ENCODE measurements at places on chromosomes 6 and 20.
A peak's percentile ranks its signal among the peaks of the same experiment; 100 is the strongest.

GRCh38 chr20:58297394-58297793 is 12.1 kb upstream of the RAB22A start:
- DNase-seq, result no peak

DNA sequence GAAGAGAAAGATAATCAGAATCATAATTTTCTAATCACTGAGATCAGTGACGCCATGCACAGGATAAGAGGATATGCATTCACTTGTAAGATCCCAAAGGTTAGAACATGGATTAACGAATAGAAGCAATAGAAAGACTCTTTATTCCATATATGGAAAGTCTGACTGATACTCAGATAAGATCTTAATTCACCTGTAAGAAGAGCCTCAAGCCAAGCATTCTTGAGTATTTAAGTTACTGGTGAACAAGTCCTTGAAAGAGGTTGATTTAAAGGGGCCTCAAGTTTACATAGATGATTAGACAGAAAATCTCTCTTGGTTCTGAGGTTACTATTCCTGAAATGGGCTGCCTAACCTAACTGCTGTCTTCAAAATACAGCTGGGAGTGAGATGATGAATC is 53.8 kb upstream of the MTRF1L start:
- no peak for DNase-seq

GRCh38 chr6:127392301-127392700 is 48.9 kb upstream of the ECHDC1 start:
- DNase-seq, result no peak

- no peak for DNase-seq
These were observed 10.2 kb upstream of the KIF16B start for GRCh38 chr20:16583474-16583873.

DNA sequence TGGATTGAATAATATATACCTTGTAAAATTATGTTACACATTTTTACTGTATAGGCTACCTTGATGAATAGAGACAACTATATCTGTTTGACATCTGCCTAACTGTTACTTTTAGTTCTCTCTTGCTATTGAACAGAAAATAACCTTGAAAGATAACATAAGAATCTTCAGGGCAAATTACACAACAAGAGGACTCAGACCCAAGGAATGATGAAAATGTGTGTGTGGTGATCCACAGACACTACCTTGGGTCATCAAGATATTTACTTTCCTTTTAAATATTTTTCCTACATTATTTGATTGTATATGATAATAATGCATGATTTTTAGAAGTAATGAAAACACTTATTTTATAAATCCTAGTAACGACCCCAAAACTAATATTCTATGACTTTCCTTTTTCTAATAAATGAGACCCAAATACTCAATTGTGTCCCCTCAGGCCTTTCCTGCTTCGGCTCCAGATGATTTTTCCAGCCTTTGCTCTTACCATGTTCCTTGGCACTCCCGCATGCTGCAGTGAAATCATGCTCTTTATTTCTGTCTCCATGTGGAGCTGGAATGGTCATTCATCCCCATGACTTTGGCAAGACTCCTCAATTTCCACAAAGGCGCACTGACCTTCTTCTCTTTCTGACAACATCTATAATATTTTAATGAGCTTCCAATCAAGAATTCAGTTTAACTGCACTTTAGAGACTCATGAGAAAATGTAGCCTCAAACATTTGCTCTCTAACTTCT is 187.6 kb downstream of the EPM2A start:
- no peak for DNase-seq

DNA sequence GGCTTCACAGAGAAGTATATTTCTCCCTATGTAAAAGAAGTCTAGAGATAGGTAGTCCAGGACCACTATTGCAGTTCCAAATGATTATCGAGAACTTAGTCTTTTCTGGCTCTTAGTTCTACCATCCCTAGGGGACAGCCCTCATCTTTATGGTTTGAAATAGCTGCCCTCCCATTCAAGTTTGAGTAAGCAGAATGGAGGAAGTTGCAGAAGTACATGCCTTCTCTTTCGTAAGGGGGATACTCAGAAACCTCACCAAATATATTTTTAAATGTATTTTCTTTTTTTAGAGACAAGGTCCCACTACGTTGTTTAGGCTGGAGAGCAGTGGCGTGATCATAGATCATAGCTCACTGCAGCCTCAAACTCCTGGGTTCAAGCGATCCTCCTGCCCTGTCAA is 236.8 kb upstream of the RREB1 start:
- DNase-seq, result no peak

DNA sequence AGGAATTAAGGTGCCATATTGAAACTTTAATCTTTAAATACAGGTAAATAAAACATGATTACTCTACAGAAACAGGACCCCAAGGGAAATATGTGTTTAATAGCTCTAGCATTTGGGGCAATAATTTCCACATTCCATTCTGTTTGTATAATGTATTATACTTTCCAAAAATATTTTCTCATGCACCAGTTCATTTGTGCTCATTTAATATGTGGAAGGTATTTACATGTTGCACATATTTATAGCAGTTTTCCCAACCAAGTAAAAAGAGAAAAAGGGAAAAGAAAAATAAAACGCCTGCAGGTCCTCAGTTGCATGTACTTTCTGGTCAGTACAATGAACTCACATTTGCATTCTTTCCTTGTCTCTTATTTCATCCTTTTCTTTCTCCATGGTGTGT is 129.5 kb upstream of the SULF2 start:
- no peak for DNase-seq

GRCh38 chr6:138945354-138945753 is 42.7 kb downstream of the REPS1 start:
- no peak for DNase-seq

DNA sequence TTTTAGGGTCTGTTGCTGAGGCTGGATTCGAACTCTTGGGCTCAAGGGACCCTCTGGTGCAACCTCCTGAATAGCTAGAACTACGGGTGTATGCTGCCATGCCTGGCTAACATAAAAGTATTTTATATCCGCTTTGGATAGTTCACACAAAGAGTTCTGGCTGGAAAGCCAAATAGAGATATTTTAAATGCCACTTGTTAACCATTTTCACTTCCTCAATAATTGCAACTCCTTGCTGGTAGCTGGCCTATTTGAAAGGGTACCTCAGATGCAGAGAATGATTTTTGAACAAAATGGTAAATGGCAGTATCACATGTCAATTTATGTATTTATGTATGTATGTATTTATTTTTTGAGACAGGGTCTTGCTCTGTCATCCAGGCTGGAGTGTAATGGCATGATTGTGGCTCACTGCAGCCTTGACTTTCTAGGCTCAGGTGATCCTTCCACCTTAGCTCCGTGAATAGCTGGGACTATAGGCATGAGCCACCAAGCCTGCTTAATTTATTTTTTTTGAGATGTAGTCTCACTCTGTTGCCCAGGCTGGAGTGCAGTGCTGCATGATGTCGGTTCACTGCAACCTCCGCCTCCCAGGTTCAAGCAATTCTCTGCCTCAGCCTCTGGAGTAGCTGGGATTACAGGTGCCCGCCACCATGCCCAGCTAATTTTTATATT is 12.9 kb upstream of the JARID2 start:
- no peak for DNase-seq

DNA sequence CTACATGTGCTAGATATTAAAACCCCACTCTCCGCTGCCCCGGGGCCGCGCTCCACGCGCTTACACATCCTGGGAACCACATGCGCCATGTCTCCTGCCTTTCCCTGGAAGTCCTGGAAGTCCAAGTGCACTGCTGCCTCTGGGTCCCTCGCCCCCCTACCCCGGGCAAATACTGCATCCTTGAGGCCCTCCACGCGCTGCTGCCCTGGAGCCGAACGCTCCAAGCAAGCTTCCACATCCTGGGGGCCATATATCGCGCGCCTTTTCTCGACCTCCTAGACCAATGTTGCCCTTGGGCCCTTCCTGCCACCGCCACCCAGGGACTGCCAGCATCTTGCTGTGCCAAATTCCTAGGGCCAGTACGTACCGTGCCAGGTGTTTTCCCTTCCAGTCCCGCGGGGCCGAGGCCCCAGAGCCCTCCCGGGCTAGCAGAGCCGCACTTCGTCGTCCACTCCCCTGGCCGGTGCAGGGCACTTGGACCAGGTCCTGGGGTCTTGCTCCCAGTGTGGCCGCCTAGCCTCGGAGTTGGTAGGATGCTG is 779 bp upstream of the KCNG1 start:
- DNase-seq, result no peak

GRCh38 chr6:16824845-16825685 is 63.8 kb upstream of the ATXN1 start:
- no peak for DNase-seq

DNA sequence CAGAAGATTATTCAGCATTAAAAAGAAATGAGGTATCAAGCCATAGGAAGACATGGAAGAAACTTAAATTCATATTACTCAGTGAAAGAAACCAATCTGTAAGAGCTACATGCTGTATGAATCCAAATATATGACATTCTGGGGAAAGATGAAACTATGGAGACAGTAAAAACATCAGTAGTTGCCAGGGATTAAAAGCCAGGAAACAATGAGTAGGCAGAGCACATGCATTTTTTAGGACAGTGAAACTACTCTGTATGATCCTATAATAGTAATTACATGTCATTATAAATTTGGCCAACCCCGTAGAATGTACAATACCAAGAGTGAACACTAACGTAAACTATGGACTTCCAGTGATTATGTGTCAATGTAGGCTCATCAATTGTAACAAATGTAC is 92.8 kb upstream of the RNF217 start:
- DNase-seq, result peak; percentile 34

Measured in fibroblast of pulmonary artery (primary cell).